GM12865 (cell line): ENCODE measurements at places on chromosomes 6 and 20.

DNA sequence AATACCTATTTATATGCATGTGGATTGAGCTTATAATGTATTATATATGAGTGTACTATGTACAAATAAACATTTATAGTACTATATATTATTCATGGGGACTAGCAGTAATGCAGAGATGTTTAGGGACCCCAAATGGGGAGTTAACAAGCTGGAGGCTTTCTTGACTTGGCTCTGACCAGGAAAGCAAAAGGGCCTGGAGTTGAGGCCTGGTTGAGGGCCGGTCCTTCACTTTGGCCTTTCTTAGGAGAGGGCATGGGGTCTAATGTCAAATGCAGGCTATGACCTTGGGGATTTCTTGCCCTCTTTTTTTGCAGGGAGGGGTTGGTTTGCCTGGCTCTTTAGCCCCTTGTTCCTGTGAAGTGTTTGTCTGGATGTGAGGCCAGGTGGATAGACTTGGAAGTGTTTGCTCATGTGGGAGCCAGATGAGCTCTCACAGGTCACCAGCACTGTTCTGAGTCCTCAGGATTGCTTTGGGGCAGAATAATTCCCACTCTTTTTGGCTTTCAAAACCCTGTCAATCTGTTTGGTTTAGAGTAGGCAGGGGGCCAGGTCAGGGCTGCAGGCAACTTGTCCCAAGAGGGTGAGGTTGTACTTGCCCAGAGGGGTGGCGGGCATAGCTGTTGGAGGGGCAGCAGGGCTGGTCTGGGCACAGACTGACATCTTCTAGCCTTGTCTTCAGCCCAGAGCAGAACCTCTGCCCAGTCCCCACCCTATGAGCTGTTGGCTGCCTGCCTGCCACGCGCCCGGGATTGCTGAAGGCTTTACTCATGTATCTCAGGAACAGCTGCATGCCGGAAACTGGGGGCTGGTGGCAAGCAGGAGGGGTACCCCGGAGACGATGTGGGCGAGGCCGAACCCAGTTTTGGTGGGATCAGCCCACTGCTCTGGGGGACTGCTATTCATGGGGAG is 14.6 kb downstream of the TJAP1 start:
- DNase-seq, result no peak

- DNase-seq, result no peak
Measured at GRCh38 chr6:15132854-15133670, 112.8 kb upstream of the JARID2 start.

DNA sequence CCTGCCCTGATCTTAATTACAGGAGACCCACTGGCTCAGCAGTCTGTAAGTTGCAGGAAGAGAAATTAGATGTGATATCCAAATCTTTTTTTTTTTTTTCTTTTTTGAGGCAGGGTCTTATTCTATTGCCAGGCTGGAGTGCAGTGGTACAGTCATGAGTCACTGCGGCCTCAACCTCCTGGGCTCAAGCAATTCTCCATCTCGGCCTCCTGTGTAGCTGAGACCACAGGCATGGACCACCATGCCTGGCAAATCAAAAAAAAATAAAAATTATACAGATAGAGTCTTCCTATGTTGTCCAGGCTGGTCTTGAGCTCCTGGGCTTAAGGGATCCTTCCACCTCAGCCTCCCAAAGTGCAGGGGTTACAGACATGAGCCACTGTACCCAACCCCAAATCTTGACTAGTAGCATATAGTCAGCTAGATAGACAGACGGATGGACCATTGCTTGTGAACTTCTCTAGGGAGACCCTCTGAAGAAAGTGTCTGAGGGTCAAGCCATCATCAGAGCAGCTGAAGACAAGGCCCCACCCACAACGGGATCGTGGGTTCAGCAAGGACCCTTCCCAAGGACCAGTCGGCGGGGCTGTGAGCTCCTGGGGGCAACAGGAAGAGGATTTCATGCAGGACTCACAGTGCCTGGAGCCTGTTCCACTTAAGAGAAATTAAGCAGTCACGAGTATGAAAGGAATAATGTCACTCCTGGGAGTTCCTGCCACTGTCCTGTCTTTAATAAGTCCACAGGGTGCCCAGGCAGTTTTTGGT is 222.7 kb downstream of the ANKRD60 start:
- no peak for DNase-seq

GRCh38 chr6:98821756-98822405 is 12.5 kb upstream of the POU3F2 start:
- no peak for DNase-seq

GRCh38 chr6:44480097-44480541 is 92.6 kb downstream of the CDC5L start:
- DNase-seq, result no peak

GRCh38 chr20:38222231-38222922 is 38.2 kb downstream of the KIAA1755 start:
- DNase-seq, result peak; percentile 59

- no peak for DNase-seq
Measured at GRCh38 chr20:16541226-16541625, 32.0 kb downstream of the KIF16B start.

DNA sequence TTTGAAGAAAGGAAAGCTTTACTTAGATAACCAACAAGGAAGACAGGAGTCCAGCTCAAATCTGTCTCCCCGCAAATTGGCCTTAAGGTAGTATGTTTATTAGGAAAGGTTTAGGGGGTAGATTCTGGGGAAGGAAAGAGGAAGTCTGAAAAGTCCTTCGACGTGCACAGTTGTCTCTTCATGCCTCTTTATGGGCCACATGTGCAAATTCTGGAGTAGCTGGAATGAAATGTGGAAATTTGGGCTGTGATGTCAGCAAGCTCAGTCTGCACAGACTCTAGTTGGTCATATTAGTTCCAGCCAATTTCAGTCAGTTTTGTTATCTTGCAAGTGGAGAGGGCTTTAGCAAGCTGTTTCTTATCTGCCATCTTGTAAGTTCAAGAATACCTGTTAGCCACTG is 50.1 kb downstream of the NUP153 start:
- DNase-seq, result no peak

- DNase-seq, result no peak
Measured at GRCh38 chr6:167788563-167788903, 38.2 kb upstream of the AFDN start.

- no peak for DNase-seq
Measured at GRCh38 chr6:47256981-47257730, 52.5 kb downstream of the TNFRSF21 start.

- DNase-seq, result no peak
Measured at GRCh38 chr20:56625837-56626236, 3.3 kb upstream of the TFAP2C start.

GRCh38 chr20:32918751-32919150 is 60.0 kb downstream of the EFCAB8 start:
- DNase-seq, result no peak

- DNase-seq, result no peak
Measured at GRCh38 chr6:165249808-165250207, 59.6 kb downstream of the C6orf118 start.

DNA sequence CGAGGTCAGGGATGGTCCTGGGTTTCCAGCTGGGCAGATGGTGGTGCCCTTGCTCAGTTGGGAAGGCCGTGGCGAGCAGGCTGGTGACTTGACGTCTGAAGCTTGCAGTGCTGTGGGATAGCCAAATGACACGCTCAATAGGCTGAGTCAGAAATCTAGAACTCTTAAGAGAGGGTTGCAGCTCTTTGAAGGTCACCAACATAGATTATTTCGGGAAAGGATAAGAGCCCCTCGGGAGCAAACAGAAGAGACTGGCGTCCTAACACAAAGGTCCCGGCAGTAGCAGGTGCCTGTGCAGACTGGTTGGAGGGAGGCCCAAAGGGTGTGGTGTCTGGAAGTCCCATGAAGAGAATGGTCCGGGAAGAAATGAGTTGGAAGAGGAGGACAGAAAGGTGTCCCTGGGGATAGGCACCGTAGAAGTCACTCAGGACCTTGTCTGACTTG is 18.4 kb downstream of the PKIG start:
- DNase-seq, result no peak

GRCh38 chr6:126716032-126716431 is 376.1 kb downstream of the CENPW start:
- DNase-seq, result no peak

DNA sequence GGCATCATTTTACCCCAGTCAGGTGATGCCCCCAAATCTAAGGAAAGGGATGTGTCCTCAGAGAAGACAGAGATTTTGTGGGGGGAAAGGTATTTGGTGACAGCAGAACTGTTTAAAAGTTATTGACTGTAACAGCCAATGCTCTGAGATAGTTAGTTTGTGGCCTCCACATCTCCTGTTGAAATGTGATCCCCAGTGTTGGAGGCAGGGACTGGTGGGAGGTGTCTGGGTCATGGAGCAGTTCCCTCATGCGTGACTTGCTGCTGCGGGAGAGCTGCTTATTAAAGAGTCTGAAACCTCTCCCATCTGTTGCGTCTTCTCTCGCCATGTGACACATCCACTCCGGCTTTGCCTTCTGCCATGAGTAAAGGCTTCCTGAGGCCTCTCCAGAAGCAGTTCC is 282.8 kb upstream of the FOXQ1 start:
- DNase-seq, result no peak

DNA sequence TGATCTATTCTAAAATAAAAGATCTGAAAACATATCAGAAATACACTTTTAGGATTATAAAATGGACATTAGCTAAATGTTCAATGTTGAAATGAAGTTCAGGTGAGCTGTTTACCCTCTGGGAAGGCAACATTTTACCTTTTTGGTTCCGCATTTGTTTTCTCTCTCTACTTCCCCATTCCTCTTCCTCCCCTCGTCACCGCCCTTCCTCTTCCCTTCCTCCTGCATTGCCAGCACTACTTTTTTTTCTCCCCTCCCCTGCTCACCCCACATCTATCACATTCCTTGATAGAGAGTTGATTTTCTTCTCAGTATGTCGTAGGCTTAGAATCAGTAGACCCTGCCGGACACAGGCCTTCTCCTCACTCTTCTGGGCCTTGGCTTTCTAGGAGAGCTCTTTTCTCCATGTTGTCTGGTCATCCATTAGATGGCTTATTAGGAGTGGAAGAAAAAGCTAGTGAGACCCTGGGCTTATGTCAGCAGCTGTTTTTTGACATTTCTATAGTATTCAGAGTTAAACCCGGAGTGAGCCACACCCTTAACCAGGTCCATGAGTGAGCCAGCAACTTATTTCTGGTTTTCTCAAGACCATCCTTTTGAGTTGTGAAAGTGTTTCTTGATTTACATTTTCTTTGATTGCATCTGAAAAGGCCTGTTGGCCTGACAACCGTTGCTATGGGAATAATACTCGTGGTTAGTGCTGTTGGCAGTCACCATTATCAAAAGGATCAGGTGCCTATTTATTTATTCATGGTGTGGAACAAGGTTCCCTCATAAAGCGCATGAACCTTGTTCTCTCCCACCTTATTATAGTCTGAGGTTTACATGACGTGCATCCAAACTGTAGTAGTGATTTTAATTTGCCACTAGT is 90.9 kb downstream of the DTD1 start:
- DNase-seq, result peak; percentile 56

DNA sequence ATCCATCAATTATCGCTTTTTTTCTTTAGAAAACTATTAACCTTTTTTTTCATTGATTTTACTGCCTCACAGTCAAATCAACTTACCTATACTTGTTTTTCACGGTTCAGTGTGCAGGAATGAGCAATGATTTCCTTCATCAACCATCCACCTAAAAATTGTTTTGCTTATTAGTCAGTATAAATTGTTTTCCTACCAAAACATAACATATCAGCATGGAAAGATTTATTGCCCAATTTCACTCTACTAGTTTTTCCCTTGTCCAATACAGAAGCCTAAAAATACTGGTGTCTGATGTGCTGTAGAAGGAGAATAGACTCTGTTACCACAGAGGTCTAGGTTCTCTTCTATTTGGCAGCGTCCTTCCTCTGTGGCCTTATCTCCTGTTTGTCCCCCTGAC is 558.2 kb upstream of the CITED2 start:
- no peak for DNase-seq

GRCh38 chr6:130076512-130076911 is 58.1 kb downstream of the L3MBTL3 start:
- DNase-seq, result peak; percentile 35

DNA sequence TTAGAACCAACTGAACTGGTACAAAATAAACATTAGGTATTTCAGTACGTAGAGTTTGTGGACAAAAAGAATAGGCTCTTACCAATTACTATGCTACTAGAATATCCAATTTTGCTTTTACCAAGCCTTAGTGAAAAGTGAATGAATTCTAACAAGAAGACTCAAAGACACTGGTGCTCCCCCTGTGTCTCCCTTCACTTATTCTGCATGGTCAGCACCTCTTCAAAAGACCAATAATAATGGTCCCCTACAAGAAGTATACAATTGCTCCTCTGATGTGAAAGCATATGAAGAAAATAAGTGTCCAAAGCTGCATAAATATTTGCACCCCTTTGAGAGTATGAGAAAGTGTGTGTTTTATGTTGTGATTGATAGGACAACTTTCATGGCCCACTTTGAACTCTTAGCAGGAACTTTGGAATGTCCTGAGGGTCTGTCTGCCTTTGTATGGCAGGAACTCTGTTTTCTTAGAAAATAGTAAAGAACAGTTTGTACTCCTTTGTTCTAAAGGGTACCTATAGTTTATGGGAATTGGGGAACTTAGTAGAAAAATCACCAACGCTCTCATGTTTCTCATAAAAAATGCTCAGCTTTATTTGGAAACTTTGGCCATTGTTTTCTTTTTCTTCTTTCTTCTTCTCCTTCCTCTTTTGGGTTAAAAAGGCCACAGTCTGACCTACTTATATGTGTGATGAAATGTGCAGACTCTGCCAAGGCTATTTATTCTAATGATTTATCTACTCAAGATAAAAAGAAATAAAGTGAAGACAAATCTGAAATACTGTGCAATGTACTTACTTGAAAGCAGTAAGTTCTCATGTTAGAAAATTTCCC is 352.4 kb downstream of the LAMA2 start:
- DNase-seq, result no peak

GRCh38 chr6:92538926-92539325 is 880.4 kb downstream of the EPHA7 start:
- no peak for DNase-seq

GRCh38 chr6:139519571-139520031 is 145.2 kb upstream of the CITED2 start:
- DNase-seq, result no peak

DNA sequence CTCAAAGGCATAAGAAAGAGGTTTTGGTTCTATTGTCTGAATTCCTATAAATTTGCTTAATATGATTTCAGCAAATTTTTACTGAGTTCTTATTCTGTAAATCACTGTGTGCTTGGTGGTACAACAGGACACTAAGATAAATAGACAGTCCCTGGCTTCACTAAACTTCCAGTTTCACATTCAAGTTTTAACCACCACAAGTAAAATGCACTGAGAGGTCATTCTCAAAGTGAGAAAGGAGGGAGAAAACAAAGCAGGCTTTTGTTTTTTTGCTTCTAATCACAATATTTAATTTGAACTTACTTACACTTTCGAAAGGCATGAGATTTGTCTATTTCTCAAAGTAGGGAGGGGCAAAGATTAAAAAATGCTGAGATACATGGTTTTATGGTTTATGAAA is 445.7 kb downstream of the CDC5L start:
- peak; percentile 71 for DNase-seq
